ENCODE measurements at places on chromosomes 13 and 19.

DNA sequence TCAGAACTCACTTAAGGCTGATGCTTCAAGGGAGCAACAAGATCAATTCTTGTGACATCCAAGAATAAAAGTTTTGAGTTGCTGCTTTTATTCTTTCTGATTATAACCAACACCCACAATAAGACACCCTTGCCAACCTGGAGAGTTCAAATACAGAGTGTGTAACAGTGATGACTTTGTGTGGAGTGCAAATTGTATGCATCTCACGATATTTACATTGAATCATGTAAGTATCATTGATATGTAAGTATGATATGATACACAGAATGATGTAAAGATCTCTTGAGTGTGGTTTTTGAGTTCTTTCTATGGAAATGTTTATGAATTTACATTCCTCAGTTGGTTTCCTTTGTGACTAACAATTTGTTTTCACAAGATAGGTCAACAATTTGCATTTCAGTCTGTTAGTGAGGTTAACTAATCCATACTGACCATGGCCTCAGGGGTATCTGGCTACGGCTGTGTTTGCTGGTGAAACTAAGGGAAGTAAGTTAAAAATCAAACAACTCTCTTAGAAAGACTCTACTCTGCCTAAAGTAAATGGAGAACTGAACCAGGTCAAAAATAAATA, 12.4 kb downstream of the LHFPL6 start:
- no peak for DNase-seq

DNA sequence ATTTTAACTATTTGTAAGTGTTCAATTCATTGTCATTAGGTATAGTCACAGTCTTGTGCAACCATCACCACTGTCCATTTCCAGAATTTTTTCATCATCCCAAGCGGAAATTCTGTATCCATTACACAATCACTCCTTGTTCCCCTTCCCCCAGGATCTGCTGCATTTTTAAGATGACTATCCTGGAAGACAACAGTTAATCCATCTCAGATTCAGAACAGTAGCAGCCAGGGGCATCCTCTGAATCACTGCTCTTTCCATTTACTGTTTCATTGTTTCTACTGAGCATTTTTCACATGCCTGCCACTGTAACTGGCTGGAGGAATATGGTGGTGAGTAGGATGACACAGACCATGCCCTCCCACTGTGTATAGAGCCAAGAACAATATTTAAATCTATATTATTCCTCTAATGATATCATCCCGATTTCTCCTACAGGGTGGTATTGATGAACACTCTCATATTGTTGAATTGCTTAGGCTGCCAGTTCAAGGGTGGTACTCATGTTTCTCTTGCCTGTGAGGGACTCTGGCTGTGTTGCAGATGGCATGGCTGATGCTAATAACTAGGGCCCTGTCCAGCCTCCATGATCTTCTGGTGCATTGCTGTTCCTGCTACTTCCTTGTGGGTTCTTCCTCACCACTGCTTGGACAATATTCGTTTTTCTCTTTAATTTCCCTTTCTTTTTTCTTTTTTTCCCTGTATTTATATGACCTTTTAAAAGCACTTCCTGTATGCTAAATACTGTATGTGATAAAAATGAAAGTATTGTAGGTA, 59.0 kb downstream of the WDFY2 start:
- DNase-seq = no peak

DNA sequence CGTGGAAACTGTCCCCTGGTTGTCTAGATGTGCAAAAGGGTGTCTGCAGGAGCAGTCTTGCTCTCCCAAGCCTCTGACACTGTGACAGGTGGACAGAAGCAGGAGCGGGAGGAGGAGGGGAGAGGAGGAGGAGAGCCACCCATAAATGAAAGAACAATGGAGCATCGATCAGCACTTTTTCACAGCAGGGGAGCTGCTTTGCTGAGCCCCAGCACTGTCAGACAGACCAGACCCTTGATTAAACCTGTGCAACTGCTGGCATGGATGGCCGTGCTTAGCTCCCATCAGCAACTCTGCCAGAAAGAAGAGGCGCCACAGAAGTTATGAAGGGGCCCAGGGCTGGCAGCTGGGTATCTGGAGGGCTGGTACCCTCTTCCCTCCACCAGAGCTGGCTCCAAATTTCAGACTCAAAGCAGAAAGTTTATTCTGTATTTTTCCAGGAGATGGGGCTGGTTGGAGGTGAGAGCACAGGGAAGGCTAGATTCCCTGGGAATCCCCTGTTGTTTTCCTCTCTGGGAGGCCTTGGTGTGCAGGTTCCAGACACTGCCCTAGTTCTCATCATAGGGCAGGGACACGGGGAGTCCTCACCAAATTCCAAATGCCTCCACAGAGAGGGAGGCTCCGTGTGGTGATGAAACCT, 1192.2 kb downstream of the UQCRFS1 start:
- DNase-seq = no peak

- no peak for DNase-seq
Measured at GRCh38 chr19:50994129-50994528, 7.3 kb downstream of the KLK8 start.

DNA sequence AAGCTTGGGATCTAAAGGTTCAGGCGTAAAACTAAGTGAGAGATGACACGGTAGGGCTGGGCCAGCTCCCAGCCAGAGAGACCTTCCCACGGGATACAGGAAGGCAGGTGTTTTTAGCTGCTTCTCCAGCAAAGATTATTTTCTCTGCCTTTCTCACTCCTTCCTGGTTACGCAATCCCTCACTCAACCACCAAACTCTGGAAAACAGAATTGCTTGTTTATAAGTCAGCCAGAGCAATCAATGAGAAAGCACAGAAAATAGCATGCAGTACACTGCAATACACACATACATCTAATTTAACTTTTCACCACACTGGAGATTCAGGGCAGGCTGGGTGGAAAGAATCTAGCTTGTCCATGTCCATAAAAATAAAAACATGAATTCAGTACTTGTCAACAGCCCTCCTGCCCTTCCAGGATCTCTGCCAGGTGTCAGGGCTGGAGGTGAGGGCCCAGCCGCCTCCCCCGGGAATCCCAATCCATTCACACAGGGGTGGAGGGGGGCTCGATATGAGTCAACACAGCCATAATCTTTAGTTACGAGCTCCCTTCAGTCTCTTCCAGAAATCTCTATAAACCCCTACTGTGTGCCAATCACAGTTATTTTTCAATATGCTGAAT, 12.2 kb downstream of the RHPN2 start:
- no peak for DNase-seq

- no peak for DNase-seq
Measured at GRCh38 chr13:33284916-33285315, 639 bp downstream of the STARD13 start.

- DNase-seq = no peak
Measured at GRCh38 chr13:45773236-45773635, 71.1 kb downstream of the CBY2 start.

GRCh38 chr13:103312467-103312866, 246.2 kb upstream of the SLC10A2 start:
- no peak for DNase-seq

DNA sequence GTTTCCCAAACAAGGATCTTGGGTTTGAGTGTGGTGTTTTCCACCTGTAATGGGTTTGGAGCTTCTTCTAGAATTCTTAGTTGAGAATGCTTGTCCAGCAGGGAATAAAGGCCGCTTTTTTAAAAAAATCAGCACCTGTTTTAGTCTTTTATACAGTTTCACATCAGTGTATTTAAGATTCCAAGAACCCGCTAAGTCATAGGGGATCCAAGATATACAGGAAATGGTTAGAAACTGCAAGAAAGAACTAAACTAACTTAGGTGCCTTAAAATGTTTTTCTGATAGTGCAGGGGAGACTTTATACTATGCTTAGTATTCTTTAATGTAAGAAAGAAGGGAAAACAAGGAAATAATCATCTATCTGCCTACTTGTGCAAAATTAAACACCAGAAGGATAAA, 74.7 kb downstream of the C13orf42 start:
- no peak for DNase-seq

DNA sequence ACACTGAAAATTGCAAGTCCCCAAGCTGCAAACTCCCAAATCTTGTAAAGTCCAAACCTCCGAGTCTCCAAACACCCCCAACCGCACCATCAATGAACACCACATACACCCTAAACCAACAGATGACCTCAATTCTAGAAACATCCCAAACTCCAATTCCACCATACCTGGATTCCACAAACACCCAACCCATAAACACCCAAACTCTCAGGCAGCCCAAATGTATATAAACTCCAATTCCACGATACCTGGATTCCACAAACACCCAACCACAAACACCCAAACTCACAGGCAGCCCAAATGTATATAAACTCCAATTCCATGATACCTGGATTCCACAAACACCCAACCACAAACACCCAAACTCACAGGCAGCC, 470 bp downstream of the C3 start:
- DNase-seq = no peak

DNA sequence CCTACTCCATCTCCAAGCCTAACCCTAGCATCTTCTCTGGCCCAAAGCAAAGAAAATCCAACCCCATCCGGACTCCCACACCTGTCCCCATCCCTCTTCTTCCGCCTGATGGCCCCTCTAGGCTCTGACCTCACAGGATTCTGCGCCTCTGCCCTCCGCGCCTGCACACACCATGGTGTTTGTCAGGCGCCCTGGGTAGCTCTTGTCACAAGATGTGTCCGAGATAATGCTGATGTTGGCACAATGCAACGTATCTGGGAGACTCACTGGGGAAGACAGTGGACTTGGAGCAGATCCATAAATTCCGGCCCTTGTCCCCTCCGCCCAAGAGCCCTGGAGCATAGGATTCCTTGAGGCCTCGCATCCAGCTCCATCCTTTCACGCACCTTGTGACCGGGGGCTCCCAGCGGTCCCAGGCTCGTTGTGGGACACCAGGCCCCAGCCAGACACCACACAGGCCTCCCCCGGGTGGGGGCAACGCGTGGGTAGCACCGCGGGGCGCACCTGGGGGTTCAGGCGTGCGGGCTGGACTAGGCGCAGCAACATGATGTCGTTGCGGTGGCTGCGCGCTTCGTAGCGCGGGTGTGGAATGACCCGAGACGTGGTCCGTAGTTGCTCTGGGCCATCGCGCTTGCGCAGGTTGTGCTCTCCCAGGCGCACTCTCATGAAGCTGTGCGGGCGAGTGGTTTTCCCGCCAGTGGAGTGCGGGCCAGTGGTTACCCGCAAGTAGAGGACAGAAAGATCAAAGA, 3.1 kb upstream of the KLK1 start:
- DNase-seq = no peak

DNA sequence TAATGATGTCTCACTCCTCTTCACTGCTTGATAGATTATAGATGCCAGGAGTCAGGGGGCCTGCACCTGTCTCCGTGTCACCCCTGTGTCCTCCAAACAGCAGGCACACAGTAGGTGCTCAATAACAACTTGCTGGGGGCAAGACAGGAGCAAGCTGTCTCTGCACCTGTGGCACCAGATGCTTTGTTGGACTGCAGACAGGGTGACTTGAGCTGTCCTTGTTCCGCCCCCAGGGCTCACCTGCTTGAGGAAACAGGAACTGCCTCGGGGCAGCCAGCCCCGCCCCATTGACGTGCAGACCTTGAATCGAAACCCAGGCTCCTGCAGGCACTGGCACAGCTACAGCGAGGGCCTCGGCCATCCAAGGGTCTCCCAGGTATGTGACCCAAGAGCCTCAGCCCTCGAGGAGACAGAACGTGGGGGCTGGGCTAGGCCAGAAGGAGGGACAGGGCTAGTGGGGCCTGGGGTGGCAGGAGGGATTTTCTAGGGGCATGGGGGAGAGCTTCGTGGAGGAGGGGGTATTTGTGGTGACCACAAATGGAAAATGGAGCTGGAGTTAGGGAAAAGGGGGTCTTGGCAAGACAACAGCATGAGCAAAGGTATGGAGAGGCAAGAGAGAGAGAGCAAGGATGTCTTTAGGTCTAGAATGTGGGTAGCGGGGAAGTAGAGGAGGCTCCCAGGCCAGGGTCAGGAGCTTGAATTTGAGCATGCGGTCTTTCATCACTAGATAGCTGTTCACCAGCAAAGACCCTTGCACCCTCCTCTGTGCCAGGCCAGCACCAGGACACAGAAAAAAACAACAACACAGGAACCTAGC, at the start of gene HSH2D:
TSS of gene HSH2D (plus strand) at position 287 of the 817 bp plus-strand sequence. CDS start 5,066 bp downstream, outside the sequence.
- no peak for DNase-seq

GRCh38 chr19:10468133-10468532, 35.0 kb downstream of the KEAP1 start:
- DNase-seq = no peak

- DNase-seq = no peak
Measured at GRCh38 chr13:26225896-26226617, 3.9 kb upstream of the RNF6 start.
